ENCODE measurements at places on chromosomes 7 and 10. TPM values are rescaled to one million over a fixed set of nuclear protein-coding genes. Genes with fewer than 3 reads are reported as not detected.

- no peak for DNase-seq
These were observed 6.4 kb upstream of the CSTF2T start for GRCh38 chr10:51705774-51706173.

DNA sequence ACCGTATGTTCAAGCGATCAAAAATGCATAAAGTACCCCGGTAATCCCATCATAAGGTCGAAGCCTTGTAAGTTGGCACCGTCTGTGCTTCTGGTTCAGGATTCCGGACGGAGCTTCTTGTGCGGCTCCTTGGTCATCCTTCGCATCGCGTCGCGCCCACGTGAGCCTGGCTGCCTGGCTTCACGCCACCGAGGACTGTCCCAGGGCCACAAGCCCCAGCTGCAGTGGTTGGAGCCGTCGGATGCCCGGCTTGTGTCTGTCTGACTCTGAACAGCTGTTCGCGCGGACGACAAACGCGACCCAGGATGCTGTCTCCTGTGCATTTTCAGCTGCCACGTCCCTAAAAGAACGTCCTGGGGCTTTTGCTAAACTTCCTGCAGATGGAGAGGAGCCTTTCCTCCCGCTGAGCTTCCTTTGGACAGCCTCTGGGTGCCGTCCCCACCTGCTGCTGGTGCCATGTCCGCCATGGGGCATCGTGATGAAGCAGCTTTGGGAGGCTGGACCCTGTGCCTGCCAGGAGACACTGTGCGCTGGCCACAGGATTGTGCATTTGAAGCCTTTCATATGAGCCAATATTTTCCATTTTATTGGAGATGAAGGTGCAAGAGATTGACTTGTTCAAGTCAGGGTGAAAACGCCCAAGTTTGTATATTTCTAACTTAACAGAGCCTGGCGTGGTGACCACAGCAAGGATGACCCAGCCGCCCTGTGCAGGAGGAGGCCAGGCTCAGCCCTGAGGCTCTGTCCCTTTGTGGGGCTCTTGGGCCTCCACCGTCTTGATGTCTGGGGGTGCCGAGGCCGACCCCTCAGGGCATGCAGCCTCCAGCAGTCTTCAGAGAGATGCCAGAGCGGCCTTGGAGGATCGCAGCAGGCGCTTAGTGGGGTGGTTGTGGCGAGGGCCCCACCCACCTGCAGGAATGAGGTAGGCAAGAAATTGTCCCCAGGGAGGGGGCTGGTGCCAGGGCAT, 6.7 kb upstream of the JAKMIP3 start:
- DNase-seq = no peak

GRCh38 chr10:128180843-128181242, 54.6 kb upstream of the MKI67 start:
- DNase-seq = no peak

DNA sequence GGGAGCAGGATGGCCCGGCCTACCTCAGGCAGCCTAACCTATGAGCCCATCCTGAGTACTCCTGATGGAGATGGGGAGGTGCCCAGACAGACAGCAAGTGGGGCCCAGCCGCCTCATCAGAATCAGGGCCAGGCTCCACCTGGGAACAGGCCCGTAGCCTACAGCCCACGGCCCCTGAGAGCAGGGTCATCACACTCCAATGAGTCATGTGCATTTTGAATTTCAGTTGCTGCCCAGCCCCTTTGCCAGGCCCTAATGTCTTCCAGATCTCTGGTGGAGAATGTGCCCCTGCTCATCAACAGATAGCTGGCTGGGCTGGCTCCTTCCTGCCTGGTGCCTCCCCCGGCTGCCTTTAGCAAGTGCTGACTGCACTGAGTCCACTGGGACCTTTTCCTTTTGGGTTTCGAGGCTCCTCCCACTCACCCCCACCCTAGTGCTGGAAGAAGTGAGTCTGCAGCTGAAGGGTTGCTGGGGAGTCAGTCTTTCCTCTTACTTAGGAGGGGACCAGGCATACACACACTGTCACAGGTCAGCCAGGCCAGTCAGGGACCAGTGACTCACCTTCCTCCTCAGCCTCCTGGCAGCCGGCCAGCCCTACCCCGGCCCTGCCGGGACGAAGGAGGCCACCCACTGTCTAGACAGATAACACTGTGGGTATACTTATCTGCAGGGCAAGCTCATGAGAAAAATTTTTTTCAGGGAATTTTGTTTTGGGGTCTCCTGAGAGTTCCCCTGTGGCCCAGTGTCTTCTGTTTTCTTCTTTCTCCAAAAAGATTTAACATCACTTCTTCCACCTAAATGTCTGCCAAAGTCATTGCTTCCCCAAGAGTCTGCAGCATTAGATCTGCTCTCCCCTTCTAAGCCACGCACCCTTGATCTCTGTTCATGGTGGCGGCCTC, 9.1 kb upstream of the ASIC3 start:
- peak; percentile 99 for DNase-seq

DNA sequence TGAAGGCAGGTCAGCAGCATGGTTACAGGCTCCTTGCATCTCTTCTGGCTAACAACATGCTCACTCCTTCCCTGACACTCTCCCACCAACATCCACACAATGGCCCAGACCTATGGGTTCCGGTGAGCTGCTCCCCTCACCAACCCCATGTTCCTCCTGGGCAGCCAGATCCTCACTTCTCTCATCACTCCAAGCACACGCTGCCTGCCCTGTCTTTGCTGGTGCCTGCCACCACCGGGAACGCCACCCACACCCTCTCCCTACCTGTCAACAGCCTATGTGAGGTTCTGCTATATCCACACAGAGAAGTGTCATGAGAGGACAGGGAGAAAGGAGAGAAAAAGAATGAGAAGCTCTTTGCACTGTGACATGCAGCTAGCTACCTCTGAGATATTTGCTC, 14.6 kb downstream of the PARP12 start:
- no peak for DNase-seq

- DNase-seq = no peak
These were observed 147.1 kb downstream of the PHF14 start for GRCh38 chr7:11120675-11121220.

DNA sequence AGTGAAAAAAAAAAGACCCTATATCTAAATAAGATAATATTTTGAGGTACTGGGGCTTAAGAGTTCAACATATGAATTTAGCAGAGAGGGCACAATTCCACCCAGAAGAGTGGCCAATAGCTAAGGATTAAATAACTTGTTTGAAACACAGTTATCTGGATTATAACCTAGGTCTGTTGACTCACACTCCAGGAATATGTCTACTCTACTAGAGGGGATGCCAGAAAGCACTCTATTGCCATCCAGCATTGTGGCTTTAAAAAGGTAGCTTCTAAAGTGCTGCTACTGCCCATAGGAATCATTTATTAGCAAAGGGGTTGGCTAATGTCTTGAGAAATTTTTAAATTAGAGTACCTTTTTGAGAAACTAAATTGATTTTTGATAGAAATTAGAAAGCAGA, 102.2 kb downstream of the PPP1R3A start:
- no peak for DNase-seq

DNA sequence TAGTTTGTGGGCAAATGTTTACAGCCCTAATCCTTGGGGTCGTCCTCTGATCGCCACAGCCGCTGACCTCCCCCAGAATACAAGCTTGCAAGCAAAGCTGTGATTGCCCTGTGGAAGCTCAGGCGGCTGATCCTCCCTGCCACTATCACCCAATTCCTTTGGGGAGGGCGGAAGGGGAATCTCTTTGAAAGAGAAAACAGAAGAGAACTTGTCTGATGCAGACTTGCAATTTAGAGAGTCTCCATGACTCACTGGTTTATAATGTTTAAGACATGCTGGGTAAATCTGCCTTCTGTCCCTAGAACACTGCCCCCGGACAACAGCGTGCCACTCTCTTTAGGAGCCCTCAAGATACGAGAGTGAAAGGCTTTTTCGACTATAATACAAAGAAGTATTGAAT, 75.5 kb downstream of the NRP1 start:
- DNase-seq = no peak

DNA sequence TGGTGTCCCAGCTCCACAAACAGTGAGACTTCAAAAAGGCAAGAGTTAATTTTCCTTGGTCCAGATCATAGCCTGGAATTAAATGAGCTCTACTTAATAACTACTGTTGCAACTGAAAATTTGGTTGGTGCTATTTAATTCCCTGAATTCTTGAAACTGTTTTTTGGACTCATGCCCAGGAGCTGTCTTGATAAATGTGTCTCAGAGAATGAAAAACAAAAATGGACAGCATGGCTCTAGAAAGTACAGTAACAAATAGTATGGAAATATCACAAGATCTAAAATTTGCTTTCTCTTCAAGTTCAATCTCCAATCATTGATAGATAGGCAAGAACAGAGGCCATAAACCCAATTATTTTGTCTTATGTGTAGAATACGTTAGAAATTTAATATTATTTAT, 42.5 kb downstream of the CCDC71L start:
- DNase-seq = no peak

DNA sequence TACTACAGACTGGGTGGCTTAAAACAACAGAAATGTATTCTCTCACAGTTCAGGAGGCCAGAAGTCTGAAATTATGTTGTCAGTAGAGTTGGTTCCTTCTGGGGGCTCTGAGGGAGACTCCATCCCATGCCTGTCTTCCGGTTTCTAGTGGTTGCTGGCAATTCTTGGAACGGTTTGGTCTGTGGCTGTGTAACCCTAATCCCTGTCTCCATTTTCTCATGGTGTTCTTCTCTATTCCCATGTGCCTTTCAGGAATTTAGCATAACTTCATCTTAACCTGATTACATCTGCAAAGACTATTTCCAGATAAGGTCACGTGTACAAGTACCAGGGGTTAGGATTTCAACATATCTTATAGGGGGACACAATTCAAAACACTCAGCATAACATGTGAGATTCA, 73.2 kb downstream of the FAM241B start:
- DNase-seq = no peak

- DNase-seq = no peak
These were observed 86.9 kb upstream of the GNA12 start for GRCh38 chr7:2931034-2931415.

DNA sequence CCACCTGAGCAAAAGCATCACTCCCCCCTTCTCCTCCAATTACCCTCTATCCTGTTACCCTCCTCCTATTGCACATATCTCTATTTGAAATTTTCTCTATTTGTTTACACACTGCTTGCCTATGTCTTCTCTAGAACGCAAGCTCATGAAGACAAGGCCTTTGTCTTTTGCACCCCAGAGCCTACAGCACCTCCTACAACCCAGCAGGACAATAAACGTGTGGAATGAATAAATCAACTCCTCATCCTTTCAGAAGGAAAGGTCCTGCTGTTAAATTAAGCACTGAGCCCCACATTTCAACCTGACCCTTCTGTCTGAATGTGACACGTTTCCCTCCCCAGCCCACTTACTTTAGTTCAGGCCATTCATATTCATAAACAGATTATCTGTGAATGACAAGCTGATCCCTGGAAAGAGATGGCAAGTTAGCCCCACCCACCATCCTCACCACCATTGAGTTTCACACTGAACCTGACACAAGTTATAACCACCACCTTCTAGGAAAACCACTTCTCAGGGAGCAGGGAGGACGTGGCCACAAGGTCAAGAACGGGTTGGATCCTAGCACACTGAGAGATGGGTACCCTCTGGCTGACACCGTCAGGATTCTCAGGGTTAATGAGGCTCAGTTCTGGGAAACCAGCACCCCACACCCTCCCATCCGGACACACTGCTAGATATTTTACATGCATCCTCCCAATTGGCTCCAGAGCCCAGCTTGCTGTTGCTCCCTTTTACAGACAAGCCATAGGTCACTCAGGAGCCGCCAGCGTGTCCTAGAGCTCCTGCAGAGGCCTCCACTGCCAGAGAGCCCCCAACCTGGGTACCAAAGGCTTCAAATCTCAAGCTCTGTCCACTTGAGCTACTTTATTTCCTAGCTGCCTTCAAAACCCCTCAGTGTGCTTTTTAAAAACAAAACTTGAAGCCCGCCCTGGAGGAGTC, 934 bp downstream of the PRTFDC1 start:
- DNase-seq = no peak

DNA sequence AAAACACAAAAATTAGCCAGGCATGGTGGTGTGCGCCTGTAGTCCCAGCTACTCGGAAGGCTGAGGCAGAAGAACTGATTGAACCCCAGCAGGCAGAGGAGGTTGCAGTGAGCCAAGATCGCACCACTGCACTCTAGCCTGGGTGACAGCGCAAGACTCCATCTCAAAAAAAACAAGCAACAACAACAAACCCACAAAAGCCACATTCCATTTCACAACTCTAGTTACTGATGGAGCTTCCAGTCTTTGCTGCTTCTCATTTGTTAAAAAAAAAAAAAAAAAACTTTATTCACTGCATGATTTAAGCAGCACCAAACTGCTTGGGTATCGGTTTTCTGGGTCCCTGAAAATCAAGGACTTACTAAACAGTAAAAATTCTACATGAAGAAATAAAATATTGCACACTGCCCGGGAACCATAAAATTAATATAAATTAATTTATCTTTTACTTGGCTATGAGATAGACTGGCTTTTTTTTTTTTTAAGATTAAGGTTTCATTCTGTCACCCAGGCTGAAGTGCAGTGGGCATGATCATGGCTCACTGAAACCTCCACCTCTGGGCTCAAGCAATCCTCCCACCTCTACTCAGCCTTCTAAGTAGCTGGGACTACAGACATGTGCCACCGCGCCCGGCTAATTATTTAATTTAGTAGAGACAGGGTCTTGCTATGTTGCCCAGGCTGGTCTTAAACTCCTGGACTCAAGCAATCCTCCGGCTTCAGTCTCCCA, 42.0 kb downstream of the SRPK2 start:
- no peak for DNase-seq

- no peak for DNase-seq
These were observed 187.1 kb downstream of the KIF20B start for GRCh38 chr10:89888321-89889070.

DNA sequence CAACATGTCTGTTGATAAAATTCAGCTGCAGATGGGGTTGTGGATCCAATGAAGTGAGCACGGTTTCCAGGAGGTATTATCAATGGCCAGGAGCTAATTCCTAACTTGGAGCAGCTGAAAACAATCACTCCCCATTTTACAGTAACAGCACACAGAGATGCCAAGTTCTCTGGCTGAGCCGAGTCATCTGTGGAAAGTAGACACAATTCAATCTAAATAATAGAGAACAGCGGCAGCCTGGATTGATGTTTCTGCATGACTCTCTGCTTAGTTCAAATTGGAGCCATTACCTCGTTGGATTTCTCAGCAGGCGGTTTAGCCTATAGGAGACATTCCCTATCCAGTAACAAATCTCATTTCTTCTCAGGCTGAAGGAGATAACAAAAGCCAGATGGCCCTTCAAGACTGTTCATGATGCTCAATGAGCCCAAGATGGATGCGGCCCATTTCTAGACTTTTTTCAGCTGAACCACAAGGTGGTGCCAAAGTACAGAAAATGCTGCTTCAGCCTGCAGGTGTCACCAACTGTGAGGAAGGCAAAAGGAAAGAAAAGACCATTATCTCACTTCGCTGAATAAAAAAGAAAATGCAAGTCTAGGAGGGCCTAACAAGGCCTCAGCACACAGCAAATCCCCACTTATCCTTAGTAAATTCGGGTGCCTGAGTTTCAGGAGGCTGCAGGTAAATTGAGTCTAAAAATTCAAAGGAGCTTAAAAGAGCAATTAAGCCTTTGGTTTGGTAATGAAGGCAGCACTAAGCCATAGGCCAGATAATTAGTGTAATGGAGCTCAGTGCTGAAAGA, 83.7 kb downstream of the SLC16A9 start:
- DNase-seq = peak; percentile 39

Gene CALHM3
- total RNA-seq = not detected

Gene DKK1
- 44.7 TPM for total RNA-seq

Gene CLCN1
- total RNA-seq = not detected

Gene NFE2L3
- total RNA-seq = 273 TPM

Gene ARPC1A
- total RNA-seq = 326 TPM

Gene IDI1
- 48.6 TPM for total RNA-seq

Gene FGFR2
- 1.9 TPM for total RNA-seq

Gene TMEM140
- 1.2 TPM for total RNA-seq

Gene ADAM12
- 59.9 TPM for total RNA-seq

Gene ZCWPW1
- 1.5 TPM for total RNA-seq

Data from Daoy (cell line).